GM23338 (cell line): ENCODE measurements at places on chromosomes 4 and X.

- no peak overlapping the region for H3K4me3 ChIP-seq
- no peak for DNase-seq
- no peak overlapping the region for H3K27ac ChIP-seq
These were observed 15.6 kb upstream of the RASL11B start for GRCh38 chr4:52846502-52846901.

GRCh38 chr4:116531870-116532269 lies 553.5 kb downstream of the TRAM1L1 start:
- H3K36me3 ChIP-seq, result no peaks in the 10 kb centered on the region
- no peak overlapping the region for H3K27ac ChIP-seq
- H3K4me1 ChIP-seq, result peaks cover 8% of the 10 kb centered on the region; the same call in 1 of the 2 replicates
- no peak overlapping the region for H3K4me3 ChIP-seq

DNA sequence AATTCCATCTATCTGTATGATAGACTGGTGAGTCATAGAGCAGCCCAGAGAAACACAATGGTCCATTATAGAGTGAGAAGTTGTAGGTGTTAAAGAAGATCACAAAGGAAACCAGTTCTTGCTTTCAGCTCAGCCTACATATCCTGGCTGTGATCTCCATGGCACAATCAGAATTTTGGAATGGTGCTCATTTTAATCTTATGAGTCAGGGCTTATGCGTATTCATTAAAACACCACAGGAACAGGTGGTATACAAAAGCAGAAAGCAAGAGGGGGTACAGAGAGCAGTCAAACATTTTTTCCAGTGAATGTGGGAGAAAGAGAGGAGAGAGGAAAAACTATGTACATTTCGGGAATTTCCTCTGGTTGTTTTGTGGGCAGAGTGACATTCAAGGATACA lies 126.9 kb downstream of the MFAP3L start:
- no peaks in the 10 kb centered on the region for H3K4me1 ChIP-seq
- H3K4me3 ChIP-seq, result no peak overlapping the region
- H3K27ac ChIP-seq, result no peak overlapping the region
- no peaks in the 10 kb centered on the region for H3K27me3 ChIP-seq
- H3K36me3 ChIP-seq, result no peaks in the 10 kb centered on the region

DNA sequence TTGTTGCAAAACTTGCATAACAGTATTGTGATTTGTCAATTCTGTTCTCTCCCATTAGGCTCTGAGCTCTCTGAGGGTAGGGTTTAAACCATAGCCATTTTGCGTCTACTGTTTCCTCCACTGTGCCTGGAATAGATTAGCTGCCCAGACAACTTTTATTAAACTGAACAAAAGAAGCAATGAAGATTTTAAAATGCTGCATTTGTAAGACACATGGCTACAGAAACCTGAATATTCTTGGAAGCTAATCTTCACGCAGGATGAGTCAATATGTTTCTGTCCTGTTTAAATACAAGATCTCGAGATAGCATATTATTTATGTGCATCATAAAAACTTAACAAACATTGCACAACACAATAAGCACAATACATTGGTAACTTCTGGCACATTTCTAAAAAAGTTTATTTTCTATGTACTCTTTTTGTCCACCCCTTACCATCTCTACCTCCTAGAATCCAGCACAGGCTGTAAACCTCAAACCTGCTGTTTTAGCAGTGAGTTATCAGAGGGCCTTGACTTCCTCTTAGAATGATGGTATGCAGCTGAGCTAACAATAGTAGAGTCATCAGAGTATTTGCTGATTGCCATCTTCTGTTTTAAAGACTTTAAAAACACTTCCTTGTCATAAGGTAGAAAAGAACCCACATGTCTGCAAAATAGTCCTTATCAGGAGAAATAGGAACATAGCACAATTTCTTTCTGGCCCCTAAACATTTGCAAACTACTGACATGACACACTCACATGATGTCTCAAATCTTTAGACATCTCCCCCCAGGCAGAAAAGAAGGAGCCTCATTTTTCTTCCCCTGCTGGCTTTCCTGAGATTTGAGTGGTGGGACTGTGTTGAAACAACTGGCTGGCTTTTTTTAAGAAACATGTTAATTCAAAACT lies 10.6 kb upstream of the CCNG2 start:
- H3K36me3 ChIP-seq, result no peaks in the 10 kb centered on the region
- no peak overlapping the region for H3K4me3 ChIP-seq
- DNase-seq, result no peak
- H3K4me1 ChIP-seq, result peaks cover 7% of the 10 kb centered on the region; the same call in 1 of the 2 replicates
- H3K27me3 ChIP-seq, result no peaks in the 10 kb centered on the region
- no peak overlapping the region for H3K27ac ChIP-seq

GRCh38 chr4:82681754-82682153 lies 116.8 kb downstream of the SCD5 start:
- H3K4me1 ChIP-seq, result no peaks in the 10 kb centered on the region
- no peaks in the 10 kb centered on the region for H3K36me3 ChIP-seq
- no peaks in the 10 kb centered on the region for H3K27me3 ChIP-seq
- H3K27ac ChIP-seq, result no peak overlapping the region
- H3K4me3 ChIP-seq, result no peak overlapping the region
- no peak for DNase-seq

- H3K36me3 ChIP-seq, result no peaks in the 10 kb centered on the region
- no peaks in the 10 kb centered on the region for H3K27me3 ChIP-seq
- no peak for DNase-seq
These were observed 22.6 kb downstream of the NLGN3 start for GRCh38 chrX:71167031-71167781.

- H3K27ac ChIP-seq, result no peak overlapping the region
- DNase-seq, result no peak
- H3K4me3 ChIP-seq, result no peak overlapping the region
These were observed 11.1 kb upstream of the TRAM1L1 start for GRCh38 chr4:117096462-117096861.

DNA sequence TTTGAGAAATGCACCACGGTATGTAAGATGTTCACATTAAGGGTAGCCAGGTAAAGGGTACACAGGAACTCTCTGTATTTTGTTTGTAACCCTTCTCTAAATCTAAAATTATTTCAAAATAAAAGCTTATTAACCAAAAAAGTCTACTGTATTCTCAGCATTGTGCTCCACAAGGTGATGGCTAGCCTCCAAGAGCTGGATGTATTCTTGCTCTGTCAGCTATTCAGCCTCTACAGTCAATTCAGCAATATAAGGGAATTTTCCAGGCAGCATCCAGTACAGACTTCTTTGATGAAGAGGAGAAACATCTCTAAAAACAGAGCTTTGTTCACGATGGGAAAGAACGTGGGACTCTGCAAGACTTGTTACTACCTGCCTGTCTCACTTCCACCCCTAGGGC lies 63.5 kb upstream of the MAOA start:
- H3K4me3 ChIP-seq, result no peak overlapping the region
- no peaks in the 10 kb centered on the region for H3K4me1 ChIP-seq
- DNase-seq, result no peak
- H3K36me3 ChIP-seq, result no peaks in the 10 kb centered on the region
- no peak overlapping the region for H3K27ac ChIP-seq

GRCh38 chr4:184647266-184648053 lies 1.8 kb downstream of the CASP3 start:
- H3K27ac ChIP-seq, result no peak overlapping the region; the same call in 1 of the 2 replicates
- no peaks in the 10 kb centered on the region for H3K36me3 ChIP-seq
- DNase-seq, result no peak
- peaks cover 66% of the 10 kb centered on the region for H3K4me1 ChIP-seq

GRCh38 chr4:112348488-112349158 lies 51.5 kb downstream of the ALPK1 start:
- peaks cover 11% of the 10 kb centered on the region; the same call in 1 of the 2 replicates for H3K4me1 ChIP-seq
- no peaks in the 10 kb centered on the region for H3K27me3 ChIP-seq
- no peak overlapping the region for H3K27ac ChIP-seq
- H3K36me3 ChIP-seq, result no peaks in the 10 kb centered on the region; the same call in 1 of the 2 replicates
- DNase-seq, result peak; percentile 75

DNA sequence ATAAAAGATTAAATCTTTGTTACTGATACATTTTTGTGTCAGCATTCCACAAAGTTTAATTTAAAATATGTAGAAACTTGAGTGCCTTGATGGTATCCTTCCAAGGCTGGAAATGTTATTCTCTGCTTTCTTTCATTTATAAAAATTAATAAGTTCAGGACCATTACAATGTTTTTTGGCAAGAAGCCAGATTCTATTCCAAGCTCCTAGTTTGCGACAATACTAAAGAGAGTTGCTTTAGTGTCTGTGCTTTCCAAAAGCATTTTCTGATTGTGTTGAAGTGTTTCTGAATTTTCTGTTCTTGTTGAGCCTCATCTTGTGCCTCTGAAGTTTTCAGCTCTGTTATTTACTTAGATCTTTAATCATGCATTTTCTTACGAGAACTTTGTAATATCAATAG lies 516.2 kb downstream of the KCTD8 start:
- no peaks in the 10 kb centered on the region for H3K27me3 ChIP-seq
- no peak overlapping the region for H3K27ac ChIP-seq
- no peak overlapping the region for H3K4me3 ChIP-seq
- no peak for DNase-seq

GRCh38 chr4:54225598-54226403 lies 3.3 kb upstream of the PDGFRA start:
- H3K27me3 ChIP-seq, result peaks cover 100% of the 10 kb centered on the region
- no peaks in the 10 kb centered on the region for H3K36me3 ChIP-seq
- DNase-seq, result peak; percentile 66
- no peak overlapping the region for H3K27ac ChIP-seq
- H3K4me1 ChIP-seq, result peaks cover 42% of the 10 kb centered on the region
- peak overlapping the region; percentile 86 for H3K4me3 ChIP-seq

GRCh38 chr4:1250921-1251772 lies 2.2 kb upstream of the CTBP1 start:
- H3K4me3 ChIP-seq, result no peak overlapping the region; the same call in 1 of the 2 replicates
- peaks cover 12% of the 10 kb centered on the region; the same call in 1 of the 2 replicates for H3K4me1 ChIP-seq
- no peak overlapping the region for H3K27ac ChIP-seq
- peaks cover 2% of the 10 kb centered on the region; the same call in 1 of the 2 replicates for H3K36me3 ChIP-seq

GRCh38 chr4:84032372-84032771 lies 466.7 kb downstream of the NKX6-1 start:
- no peak overlapping the region for H3K4me3 ChIP-seq
- H3K27ac ChIP-seq, result no peak overlapping the region
- no peaks in the 10 kb centered on the region for H3K27me3 ChIP-seq

DNA sequence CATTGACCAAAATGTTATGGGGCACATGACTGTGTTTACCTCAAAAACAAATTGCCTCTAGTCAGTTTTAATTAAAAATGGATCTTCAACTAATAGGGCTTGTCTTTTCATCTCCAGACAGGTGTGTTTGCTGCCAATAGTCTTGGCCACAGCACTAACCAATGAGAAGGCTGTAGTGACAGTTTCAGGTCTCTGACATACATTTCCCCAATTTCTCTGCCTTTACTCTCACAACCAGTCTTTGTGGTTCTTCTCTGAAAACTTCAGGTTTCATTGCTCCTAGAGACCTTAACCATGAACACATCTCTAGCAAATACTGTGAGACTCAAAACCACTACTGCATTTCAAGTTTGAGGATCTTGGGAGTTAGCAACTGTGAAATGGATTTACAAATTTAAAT lies 3.5 kb upstream of the EDNRA start:
- H3K4me3 ChIP-seq, result no peak overlapping the region
- peaks cover 30% of the 10 kb centered on the region for H3K27me3 ChIP-seq

DNA sequence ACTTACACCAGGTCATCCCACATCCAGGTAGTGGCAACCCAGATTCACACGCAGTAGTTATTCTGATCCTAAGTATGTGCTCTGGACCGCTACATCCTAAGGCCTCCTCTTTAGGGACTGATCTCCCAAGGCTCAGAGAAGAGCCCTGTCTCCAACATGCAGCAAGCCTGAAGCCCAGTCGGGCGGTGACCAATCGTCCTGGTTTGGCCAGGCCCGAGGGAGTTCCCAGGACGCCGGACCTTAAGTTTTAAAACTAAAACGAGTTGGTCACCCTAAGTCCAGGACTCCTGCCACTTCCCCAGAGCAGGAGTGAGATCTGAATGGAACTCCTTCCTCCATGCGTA lies 385 bp downstream of the LYAR start:
- H3K27me3 ChIP-seq, result no peaks in the 10 kb centered on the region
- peaks cover 15% of the 10 kb centered on the region for H3K36me3 ChIP-seq
- peak overlapping the region; percentile 99 for H3K4me3 ChIP-seq
- H3K4me1 ChIP-seq, result peaks cover 20% of the 10 kb centered on the region

DNA sequence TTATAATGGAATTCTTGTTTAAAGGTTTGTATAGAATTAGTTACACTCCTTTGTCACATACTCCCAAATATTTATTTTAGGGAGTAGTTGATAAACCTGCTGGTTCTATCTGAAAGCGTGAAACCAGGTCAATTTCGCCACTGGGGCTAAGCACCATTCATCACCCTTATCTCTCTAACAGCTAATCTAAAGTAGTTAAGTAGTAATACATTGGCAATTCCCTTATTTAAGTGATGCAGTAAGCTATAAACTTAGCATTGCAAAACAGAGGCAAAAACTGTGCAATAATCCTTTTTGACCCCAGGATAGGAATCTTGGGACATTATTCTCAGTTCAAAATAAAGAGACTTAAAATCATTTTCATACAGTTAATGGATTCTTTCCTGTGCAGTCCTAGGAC lies 33.7 kb upstream of the PTPN13 start:
- no peaks in the 10 kb centered on the region for H3K27me3 ChIP-seq
- H3K4me3 ChIP-seq, result no peak overlapping the region
- no peak for DNase-seq
- H3K4me1 ChIP-seq, result peaks cover 5% of the 10 kb centered on the region; the same call in 1 of the 2 replicates

DNA sequence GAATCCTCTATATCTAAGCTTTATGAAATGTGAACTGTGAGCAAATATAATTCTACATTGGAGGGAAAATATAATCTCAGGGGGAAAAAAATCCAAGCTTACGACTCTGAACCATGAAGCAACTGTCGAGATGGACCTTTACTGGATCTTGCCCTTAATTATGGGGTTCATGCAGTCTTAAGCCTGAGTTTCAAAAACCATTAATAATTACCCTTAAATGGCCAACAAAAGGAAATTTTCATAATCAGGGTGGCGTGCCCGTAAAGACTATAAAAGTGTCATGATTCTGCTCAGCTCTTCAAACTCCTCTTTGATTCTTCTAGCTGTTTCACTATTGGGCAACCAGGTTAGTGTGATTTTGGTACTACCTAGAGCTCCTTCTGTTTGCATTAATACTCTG lies at the start of gene S100G:
TSS of gene S100G (plus strand) at position 301 of the 400 bp plus-strand sequence. CDS start 849 bp downstream, outside the sequence.
- H3K36me3 ChIP-seq, result no peaks in the 10 kb centered on the region
- no peak for DNase-seq
- no peaks in the 10 kb centered on the region for H3K27me3 ChIP-seq
- H3K4me3 ChIP-seq, result no peak within 1 kb of the TSS

- peak; percentile 24 for DNase-seq
- H3K27me3 ChIP-seq, result no peaks in the 10 kb centered on the region
- H3K27ac ChIP-seq, result no peak overlapping the region
- H3K36me3 ChIP-seq, result no peaks in the 10 kb centered on the region
- H3K4me1 ChIP-seq, result no peaks in the 10 kb centered on the region; the same call in 1 of the 2 replicates
These were observed 13.4 kb upstream of the MEPE start for GRCh38 chr4:87819281-87819919.

- no peak for DNase-seq
- no peak overlapping the region for H3K4me3 ChIP-seq
- H3K27ac ChIP-seq, result no peak overlapping the region
- no peaks in the 10 kb centered on the region for H3K27me3 ChIP-seq
These were observed 706.6 kb upstream of the EPHA5 start for GRCh38 chr4:66376921-66377320.

DNA sequence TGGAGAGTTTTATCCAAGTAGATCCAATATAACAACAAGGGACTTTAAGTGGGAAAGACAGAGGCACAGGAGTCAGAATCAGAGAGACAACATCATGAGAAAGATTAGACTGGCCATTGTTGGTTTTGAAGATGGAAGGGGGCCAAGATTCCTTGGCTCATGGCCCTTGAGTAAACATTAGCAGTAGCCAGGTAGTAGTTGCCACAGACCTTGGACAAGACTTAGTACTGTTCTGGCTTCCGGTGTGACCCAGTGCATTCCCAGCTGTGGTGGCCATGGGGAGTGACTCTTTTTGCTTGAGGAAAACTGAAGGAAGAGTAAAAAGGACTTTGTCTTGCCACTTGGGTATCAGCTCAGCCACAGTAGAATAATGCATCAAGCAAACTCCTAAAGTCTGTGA lies 462.2 kb upstream of the CPXCR1 start:
- no peak for DNase-seq
- H3K4me3 ChIP-seq, result no peak overlapping the region
- no peaks in the 10 kb centered on the region for H3K27me3 ChIP-seq
- no peaks in the 10 kb centered on the region for H3K36me3 ChIP-seq
